ENCODE measurements at places on chromosomes 3 and 15.

DNA sequence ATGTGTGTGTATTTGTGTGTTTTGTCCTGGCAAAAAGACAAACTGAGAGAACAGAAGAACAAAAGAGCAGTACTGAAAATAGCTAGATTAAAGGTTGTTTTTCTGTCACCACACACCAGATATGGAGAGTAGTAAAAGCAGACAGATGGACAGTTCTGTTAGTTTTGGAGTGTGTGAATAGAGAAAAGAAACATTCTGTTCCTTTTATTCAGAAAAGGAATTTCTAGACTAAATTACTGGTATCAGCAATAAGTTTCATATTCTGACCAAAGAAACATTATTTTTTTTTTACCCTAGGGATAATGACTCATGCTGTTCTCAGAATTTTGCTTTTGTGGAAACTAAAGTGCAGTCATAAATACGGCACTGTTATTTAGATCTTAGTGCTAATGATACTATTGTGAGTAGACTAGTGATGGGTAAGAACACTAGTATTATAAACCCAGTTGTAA lies 32.9 kb downstream of the PIK3CA start:
- no peaks in the 10 kb centered on the region for H3K36me3 ChIP-seq
- no peak overlapping the region for H3K4me3 ChIP-seq
- H3K27me3 ChIP-seq: no peaks in the 10 kb centered on the region
- DNase-seq: no peak
- H3K27ac ChIP-seq: no peak overlapping the region

GRCh38 chr3:195468391-195468776 lies 25.6 kb upstream of the ACAP2 start:
- H3K27ac ChIP-seq: no peak overlapping the region
- DNase-seq: no peak
- no peak overlapping the region for H3K4me3 ChIP-seq
- H3K4me1 ChIP-seq: no peaks in the 10 kb centered on the region
- peaks cover 8% of the 10 kb centered on the region for H3K36me3 ChIP-seq

DNA sequence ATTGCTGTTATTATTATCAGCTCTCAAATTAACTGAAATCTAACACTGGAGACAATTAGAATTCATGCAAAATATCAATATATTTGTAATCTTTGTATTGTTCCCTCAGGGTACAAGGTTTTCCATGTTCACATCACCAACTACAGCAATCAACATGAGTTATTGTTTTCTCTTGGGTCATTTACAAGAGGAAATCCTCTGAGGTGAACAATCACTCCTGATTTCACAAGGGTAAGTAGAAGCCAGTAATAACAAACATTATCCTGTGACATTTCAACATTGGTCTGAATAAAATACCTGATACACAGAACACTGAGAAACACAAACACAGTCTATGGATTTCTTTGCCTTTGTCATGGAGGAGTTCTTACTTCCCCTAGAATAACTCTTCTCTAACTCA lies 174.0 kb downstream of the SUCNR1 start:
- DNase-seq: no peak
- no peaks in the 10 kb centered on the region for H3K27me3 ChIP-seq
- H3K27ac ChIP-seq: no peak overlapping the region
- no peaks in the 10 kb centered on the region for H3K36me3 ChIP-seq
- no peaks in the 10 kb centered on the region for H3K4me1 ChIP-seq

DNA sequence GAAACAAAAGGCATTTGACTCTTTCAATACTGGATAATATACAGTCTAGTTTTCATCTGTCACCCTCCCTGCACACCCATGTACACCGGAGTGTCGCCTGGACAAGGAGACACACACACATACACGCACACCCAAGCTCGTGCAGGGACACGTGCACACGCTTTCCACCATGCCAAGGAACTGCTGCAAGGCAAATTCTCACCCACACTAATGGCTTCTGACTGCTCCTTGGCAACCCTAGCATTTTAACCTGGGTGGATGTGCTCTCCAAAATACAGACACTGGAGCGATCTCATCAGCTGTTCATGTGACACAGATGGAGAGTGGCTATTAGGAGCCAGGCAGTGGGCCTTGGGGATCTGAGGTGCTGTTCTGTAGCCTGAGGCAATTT lies 61.6 kb downstream of the MEIS2 start:
- H3K36me3 ChIP-seq: no peaks in the 10 kb centered on the region
- no peaks in the 10 kb centered on the region for H3K4me1 ChIP-seq
- H3K4me3 ChIP-seq: no peak overlapping the region
- no peak for DNase-seq
